ENCODE measurements at places on chromosomes 16 and 17.

- no peak for DNase-seq
These were observed 80.7 kb downstream of the PLD6 start for GRCh38 chr17:17125136-17126084.

DNA sequence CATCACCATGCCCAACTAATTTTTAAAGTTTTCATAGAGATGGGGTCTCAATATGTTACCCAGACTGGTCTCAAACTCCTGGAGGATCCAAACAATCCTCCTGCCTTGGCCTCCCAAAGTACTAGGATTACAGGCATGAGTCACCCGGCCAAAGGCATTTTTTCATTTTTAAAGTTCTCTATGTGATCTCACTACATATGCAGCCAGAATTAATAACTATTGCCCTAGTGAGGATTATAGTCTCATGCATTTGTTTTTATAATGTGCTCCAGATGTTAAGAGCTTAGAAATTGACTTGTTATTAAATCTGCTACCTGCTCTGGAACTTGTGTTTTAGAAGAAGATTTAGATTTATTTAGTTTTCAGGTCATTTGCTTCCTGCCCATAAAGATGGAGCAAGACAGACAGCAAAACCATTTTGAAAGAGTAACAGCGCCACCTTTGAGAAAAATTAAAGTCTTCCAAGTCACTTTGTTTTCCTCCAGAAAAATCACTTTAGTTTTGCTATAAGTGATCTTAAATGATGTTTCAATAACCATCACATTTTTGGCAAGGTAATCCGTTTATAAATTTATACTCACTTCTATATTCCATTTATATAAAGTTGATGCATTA, 79.5 kb downstream of the CA4 start:
- DNase-seq: no peak

DNA sequence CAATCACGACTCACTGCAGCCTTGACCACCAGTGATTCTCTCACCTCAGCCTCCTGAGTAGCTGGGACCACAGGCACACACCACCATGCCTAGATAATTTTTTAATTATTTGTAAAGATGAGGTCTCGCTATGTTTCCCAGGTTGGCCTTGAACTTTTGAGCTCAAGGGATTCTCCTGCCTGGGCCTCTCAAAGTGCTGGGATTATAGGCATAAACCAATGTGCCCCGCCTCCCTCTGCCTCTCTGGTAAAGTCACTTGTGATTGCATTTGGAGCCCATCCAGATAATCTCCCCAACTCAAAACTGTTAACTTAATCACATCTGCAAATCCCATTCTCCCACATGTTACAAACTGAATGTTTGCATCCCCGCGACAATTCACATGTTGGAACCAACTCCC, 11.8 kb upstream of the PECAM1 start:
- DNase-seq: no peak

- DNase-seq: no peak
These were observed 15.9 kb upstream of the TBX4 start for GRCh38 chr17:61436273-61436672.

DNA sequence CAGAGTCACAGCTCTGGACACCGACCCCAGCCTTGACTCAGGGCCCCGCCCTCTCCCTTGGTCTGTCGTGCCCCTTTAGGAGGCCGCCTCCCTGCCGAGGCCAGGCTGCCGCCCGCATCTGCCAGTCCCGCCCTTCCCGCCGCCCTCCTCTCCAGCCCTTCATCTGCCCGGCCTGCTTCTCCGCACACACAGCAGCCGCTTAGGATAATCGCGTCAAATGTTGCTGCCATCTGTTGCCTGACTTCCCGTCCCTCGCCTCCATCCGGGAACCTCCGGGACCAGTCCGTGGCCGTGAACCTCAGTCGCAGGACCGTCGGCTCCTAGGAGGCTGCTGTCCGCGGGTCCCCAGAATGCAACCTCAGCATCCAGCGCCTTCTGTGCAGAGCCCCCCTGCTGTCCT, 11.9 kb downstream of the GSE1 start:
- no peak for DNase-seq

GRCh38 chr16:68389006-68389405, 59.3 kb downstream of the SMPD3 start:
- no peak for DNase-seq

- peak; percentile 61 for DNase-seq
These were observed 10.3 kb downstream of the NT5M start for GRCh38 chr17:17313350-17313991.

- DNase-seq: no peak
These were observed 264.1 kb downstream of the TMEM114 start for GRCh38 chr16:8326232-8326631.

GRCh38 chr17:66514227-66514806, 211.9 kb downstream of the PRKCA start:
- no peak for DNase-seq

GRCh38 chr17:32836527-32836926, 40.4 kb downstream of the MYO1D start:
- no peak for DNase-seq

GRCh38 chr16:9647981-9648701, 534.1 kb downstream of the GRIN2A start:
- DNase-seq: no peak
